ENCODE measurements at places on chromosomes 7 and 10.
A peak's percentile ranks its signal among the peaks of the same experiment; 100 is the strongest.

GRCh38 chr7:139559364-139560105, 36.0 kb downstream of the CLEC2L start:
- no peak overlapping the region for H3K27ac ChIP-seq
- no peaks in the 10 kb centered on the region for H3K36me3 ChIP-seq
- DNase-seq, result no peak
- no peak overlapping the region for H3K4me3 ChIP-seq
- peaks cover 4% of the 10 kb centered on the region for H3K4me1 ChIP-seq
- H3K27me3 ChIP-seq, result no peaks in the 10 kb centered on the region

GRCh38 chr10:69515699-69516259, 57.4 kb downstream of the NEUROG3 start:
- no peak overlapping the region for H3K27ac ChIP-seq
- H3K27me3 ChIP-seq, result peaks cover 2% of the 10 kb centered on the region
- H3K4me3 ChIP-seq, result no peak overlapping the region
- H3K4me1 ChIP-seq, result no peaks in the 10 kb centered on the region

- no peaks in the 10 kb centered on the region for H3K36me3 ChIP-seq
- DNase-seq, result no peak
- H3K4me1 ChIP-seq, result no peaks in the 10 kb centered on the region
- H3K27me3 ChIP-seq, result no peaks in the 10 kb centered on the region
Observed at GRCh38 chr7:132590162-132590561, 13.9 kb upstream of the PLXNA4 start.

- H3K27ac ChIP-seq, result no peak overlapping the region
- H3K4me3 ChIP-seq, result no peak overlapping the region
- H3K27me3 ChIP-seq, result no peaks in the 10 kb centered on the region
- no peaks in the 10 kb centered on the region for H3K4me1 ChIP-seq
- no peak for DNase-seq
Observed at GRCh38 chr10:51244309-51244708, 170.0 kb downstream of the PRKG1 start.

DNA sequence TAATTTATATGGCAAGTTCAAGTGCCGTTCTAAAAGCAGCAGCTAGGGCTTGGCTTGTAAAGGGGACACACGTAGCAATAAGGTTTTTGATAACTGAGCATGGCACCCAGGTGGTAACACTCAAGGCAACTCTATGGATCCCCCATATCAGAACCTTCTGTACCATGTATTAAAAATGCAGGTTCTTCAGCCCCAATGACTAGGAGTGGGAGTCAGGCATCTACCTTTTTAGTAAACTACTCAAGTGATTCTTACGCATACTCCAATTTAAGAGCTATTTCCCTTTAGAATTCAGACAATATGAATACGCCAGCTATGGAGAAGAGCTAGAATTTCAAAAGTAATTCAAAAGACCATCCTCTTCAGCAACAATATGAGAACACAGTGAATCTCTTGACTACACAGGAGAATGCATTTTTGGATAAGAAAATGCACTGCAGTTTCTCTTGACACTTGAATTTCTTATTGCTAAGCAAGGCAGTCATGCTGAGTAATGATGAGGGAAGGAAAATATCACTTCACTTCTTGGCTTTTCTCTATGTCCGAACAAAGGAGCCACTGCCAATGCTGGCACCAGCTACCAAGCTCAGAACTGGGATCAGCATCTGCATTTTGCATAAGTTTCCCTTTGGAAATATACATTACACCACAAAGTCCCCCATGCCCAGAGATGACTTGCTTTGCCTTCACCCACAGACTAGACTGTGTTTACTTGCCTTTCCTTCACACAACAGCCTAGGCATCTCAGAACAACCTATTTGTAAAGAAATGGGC, 53.5 kb downstream of the ABLIM1 start:
- H3K27ac ChIP-seq, result no peak overlapping the region
- H3K36me3 ChIP-seq, result no peaks in the 10 kb centered on the region
- no peak overlapping the region for H3K4me3 ChIP-seq
- H3K4me1 ChIP-seq, result no peaks in the 10 kb centered on the region
- no peaks in the 10 kb centered on the region for H3K27me3 ChIP-seq

- H3K4me1 ChIP-seq, result no peaks in the 10 kb centered on the region
- no peaks in the 10 kb centered on the region for H3K36me3 ChIP-seq
- no peak overlapping the region for H3K4me3 ChIP-seq
- no peak for DNase-seq
- H3K27ac ChIP-seq, result no peak overlapping the region
Observed at GRCh38 chr10:4109469-4109868, 324.5 kb upstream of the KLF6 start.

DNA sequence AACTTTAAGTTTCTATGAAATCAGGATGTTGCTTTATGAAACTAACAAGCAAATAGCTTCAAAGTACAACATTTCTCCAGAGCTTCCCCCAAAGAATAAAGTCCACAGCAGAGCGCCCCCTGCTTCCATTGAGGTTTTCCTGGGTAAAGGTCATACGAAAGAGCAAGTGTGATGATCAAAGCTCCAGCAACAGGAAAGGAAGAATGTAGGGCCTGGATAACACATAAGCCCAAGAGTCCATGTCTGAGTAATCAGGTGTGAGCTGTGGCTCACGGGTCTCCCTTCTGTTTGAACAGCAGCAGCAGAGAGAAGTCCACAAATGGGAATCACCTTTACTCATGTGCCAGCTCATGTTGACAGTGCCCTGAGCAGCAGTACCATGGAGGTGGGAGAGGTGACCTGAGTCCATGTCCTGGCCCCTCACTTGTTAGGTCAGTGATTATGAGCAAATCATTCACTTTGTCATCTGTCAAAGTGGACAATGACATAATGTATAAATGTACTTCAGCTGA, 50.5 kb downstream of the MRPL32 start:
- H3K4me1 ChIP-seq, result no peaks in the 10 kb centered on the region
- peaks cover 2% of the 10 kb centered on the region for H3K27me3 ChIP-seq
- H3K36me3 ChIP-seq, result no peaks in the 10 kb centered on the region
- no peak for DNase-seq

DNA sequence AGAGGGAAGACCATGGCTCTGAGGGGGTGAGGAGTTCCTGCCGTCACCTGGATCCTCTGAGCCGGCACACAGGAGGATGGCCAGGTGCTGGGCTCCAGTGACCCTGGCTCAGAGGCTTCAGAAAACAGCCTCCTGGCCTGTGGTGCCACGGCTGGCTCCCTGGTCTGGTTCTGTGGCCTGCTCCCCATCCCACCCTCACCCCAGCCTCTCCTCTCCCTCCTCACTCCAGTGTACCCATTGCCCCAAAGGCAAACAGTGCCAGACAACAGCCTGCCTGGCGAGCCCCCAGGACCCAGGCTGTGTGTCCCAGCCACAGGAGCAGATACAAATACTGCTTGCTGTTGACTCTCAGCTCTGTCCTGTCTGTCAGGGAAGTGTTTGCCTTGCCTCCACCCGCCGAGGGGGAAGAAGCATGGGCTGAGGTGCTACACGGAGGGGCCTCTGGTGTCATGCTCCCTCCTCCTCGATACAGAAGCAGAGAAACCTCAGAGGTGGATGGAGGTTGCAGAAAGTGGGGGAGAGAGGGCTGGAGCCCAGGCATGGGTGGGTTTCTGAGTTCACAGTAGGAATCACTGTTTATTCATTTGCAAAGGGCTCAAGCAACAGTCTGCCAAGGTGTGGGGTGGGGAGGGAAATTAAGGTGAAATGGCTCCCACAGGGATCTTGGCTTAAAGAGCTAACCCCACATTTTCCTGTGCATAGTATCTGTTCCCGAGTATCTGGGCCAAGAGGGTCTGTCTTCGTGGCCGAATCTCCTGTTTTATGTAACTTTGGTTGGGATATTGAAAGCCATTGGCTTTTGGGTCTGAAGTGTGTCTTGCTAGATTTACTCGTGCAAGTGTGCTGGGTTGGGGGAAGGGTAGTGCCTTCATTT, 5.5 kb downstream of the ADRA2A start:
- peaks cover 34% of the 10 kb centered on the region for H3K27me3 ChIP-seq
- no peaks in the 10 kb centered on the region for H3K4me1 ChIP-seq
- no peaks in the 10 kb centered on the region for H3K36me3 ChIP-seq
- no peak overlapping the region for H3K4me3 ChIP-seq
- no peak overlapping the region for H3K27ac ChIP-seq

GRCh38 chr7:152095771-152096170, 70.3 kb downstream of the GALNT11 start:
- DNase-seq, result no peak
- H3K4me3 ChIP-seq, result no peak overlapping the region
- no peaks in the 10 kb centered on the region for H3K36me3 ChIP-seq
- H3K27me3 ChIP-seq, result no peaks in the 10 kb centered on the region

DNA sequence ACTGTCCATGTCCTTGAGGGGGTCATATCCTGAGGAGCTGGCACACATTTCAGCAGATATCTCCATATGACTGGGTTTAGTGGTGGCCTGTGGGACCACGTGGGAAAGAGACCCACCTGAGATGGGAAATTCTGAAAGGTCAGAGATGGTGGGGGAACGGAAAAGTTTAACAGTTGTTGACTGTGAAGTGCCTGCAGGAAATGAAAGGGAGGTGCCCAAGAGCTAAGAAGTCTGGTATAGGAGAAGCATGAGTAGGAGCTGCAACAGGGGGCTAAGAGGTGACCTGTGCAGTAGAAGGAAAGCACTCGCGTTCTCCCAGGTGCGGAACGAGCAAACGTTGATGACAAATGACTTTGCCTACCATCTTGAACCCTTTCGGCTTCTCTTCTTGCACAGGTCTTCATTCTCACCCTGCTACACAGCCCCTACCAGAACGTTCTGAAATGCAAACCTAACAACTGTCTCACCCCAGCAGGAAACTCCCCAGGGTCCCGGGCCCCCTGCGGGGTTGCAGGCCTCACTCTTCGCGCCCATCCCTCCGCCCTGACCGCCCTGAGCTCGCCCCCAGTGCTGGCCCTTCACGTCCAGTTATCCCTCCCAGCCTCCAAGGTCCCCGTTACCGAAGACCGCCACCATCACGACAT, 9.8 kb upstream of the FXYD4 start:
- no peak for DNase-seq
- H3K27ac ChIP-seq, result peak overlapping the region; percentile 92
- H3K4me1 ChIP-seq, result peaks cover 25% of the 10 kb centered on the region
- no peaks in the 10 kb centered on the region for H3K27me3 ChIP-seq

DNA sequence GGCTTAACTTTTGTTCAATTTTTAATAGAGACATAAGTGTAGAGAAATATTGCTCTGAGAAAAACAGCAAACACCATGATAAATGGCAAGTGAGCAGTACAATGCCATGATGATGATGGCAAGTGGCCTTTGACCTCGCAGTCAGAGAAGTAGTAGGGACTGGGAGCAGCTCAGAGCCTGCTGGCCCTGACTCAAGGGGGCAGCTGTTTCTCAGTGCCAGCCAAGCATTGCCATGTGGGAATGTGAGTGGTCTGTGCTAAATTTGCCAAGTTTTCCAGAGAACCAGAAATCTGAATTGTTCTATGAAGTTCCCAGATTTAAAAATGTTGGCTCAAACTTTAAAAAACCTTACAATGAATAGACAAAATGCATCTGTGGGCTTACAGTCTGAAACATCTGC, 187.9 kb downstream of the BICC1 start:
- H3K4me3 ChIP-seq, result no peak overlapping the region
- H3K27ac ChIP-seq, result no peak overlapping the region

- no peak overlapping the region for H3K27ac ChIP-seq
- no peak overlapping the region for H3K4me3 ChIP-seq
- H3K4me1 ChIP-seq, result peaks cover 44% of the 10 kb centered on the region
Observed at GRCh38 chr10:79350407-79351154, 3.3 kb downstream of the PPIF start.

DNA sequence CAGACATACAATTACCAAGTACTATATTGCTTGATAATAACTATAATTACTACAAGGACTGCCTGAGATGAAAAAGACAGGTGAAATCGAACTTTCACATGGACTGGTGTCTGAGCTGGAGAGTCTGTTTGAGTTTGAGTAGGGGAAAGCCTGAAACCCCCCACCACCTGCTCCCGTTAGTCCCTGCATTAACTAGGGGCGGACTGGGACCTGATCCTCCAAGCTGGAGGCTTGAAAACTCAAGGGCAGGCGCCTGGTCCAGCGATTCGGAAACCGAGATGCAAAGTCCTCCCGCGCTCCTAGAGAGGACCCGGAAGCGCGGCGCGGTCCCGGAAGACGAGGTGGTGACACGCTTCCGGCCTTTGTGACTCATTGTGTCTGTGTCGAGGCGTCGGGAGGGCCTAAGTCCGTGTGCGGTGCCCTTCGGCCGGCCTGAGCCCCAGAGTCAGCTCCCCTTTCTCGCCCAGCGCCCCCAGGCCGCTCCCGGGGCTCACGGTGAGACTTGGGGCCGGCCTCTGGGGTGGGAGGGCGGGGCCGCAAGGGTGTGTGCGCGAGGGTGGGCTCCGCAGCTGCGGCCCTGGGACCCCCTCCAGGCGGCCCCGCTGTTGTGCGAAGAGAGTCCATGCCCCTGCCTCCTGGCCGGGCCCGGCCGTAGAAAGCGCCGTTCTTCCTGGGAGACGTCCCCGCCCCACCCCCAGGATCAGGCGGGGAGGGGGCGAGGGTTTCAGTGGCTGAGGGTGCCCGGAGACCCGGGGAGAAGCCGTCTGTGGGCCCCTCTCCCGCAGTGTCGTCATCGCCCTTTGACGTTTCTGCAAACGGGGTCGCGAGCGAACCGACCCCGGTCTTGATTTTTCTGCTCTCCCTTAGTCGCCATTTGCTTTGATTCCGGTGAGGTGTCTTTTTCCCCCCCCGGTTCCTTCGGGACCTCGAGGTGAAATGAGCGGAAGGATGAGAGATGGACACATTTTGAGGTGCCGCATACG, at the start of gene ZKSCAN1:
Gene ZKSCAN1, plus strand, starts transcription at position 365 of the 983 bp plus-strand sequence. CDS start 7,911 bp downstream, outside the sequence.
- peaks cover 10% of the 10 kb centered on the region for H3K4me1 ChIP-seq
- DNase-seq, result peak; percentile 80
- H3K4me3 ChIP-seq, result peak within 1 kb of the TSS; percentile 96
- no peaks in the 10 kb centered on the region for H3K27me3 ChIP-seq
- H3K27ac ChIP-seq, result peak within 1 kb of the TSS; percentile 89
- peaks cover 7% of the 10 kb centered on the region for H3K36me3 ChIP-seq

- DNase-seq, result no peak
- H3K4me1 ChIP-seq, result no peaks in the 10 kb centered on the region
- no peaks in the 10 kb centered on the region for H3K36me3 ChIP-seq
Observed at GRCh38 chr10:71250842-71251241, 38.5 kb downstream of the UNC5B start.

GRCh38 chr10:33180390-33180789, 154.1 kb downstream of the NRP1 start:
- H3K4me1 ChIP-seq, result no peaks in the 10 kb centered on the region
- H3K27me3 ChIP-seq, result peaks cover 11% of the 10 kb centered on the region
- no peak overlapping the region for H3K27ac ChIP-seq

GRCh38 chr7:127876393-127876792, 154.8 kb downstream of the LRRC4 start:
- no peak overlapping the region for H3K4me3 ChIP-seq
- DNase-seq, result no peak
- H3K36me3 ChIP-seq, result no peaks in the 10 kb centered on the region
- H3K4me1 ChIP-seq, result no peaks in the 10 kb centered on the region
- H3K27me3 ChIP-seq, result no peaks in the 10 kb centered on the region
- H3K27ac ChIP-seq, result no peak overlapping the region

- H3K27me3 ChIP-seq, result no peaks in the 10 kb centered on the region
- no peak overlapping the region for H3K27ac ChIP-seq
- no peaks in the 10 kb centered on the region for H3K36me3 ChIP-seq
Observed at GRCh38 chr10:91433620-91434019, 23.5 kb downstream of the HECTD2 start.
